Mammary epithelial cell (primary cell): ENCODE measurements at places on chromosomes 2 and 18.

DNA sequence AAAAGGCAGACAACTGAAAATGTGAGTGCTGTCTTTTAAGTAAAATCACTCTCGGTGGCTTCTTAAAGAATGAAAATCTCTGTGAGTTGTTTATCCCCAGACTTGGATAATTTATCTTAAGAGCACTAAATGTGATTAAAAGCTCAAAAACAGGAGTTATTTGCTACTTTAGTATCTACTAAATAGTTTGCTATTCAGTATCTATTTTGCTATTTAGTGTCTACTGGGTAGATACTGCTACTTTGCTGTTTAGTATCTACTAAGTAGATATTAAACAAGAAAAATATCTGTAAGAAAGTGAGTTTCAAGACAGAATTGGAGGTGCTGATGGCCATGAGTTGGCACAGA is 1.4 kb upstream of the KCNG3 start:
- DNase-seq: no peak

DNA sequence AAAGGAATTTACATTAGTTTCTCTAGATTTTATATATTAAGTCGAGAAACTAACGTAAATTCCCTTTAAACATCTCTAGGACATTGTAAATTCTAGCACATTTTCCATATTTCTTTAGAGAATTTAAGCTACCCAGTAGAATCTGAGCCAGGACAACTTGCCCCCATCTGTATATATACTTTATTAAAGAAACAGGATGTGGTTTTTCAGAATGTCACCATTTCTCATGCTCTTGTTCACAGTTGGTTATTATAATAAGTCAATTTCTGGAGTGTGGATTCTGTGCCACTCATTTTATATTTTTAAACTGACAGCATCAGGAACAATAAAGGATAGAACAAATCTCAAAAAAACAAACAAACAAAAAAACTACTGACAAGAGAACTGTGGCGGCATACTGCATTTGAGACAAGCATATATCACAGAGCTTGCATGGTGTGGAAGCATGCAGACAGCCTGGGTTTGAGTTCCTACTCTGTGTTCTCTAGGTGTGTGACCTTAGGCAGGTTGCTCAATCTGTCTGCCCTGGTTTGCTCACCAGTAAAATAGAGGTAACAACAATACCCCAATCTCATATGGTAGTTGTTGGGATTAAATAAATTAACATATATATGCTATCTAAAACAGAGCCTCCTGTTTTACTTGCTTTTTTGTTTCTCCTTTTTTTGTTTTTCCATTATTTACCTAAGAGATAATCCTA is 61.4 kb upstream of the DNER start:
- DNase-seq: no peak

DNA sequence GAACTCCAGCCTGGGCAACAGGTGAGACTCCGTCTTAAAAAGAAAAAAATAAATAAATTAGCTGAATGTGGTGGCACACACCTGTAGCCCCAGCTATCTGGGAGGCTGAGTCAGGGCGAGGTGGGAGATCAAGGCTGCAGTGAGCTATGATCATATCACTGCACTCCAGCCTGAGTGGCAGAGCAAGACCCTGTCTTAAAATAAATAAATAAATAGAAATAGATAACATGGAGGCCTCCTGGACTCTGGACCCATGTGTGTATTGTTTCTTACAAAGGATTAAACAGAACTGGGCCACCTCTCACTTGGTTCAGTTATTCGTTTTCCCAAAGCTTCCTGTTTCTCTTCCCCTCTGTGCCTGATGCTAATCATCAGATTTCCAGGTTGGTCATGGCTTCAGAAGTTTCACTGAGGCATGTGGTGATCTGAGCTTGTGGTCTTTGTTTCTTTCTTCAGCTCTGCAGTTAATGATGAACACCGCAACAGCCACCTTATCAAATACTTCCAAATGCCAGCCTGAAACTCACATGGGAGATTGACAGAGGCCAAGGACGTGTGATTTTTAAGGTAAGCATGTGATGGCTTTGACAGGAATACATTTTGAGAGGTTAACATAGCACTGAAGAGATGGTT is 83.3 kb upstream of the MAP4K4 start:
- no peak for DNase-seq

DNA sequence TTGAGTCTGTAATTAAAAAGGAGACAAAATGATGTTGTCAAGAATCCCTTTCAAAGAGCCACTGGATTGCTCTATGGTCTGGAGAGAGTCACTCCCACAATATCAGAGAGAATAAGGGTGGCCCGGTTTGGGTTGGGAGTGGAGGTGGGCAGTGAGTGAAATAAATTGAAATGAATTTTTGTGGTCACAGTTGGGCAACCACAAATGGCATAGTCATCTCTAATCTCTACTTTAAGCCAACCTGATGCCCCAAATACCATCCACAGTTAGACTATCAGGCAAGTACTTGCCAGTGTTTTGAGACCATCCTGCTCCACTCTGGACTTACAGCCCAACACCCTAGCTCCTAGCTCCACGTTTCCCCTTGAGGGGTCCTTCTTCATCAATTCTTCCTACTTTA is 559.7 kb downstream of the BCL11A start:
- DNase-seq: peak; percentile 27

DNA sequence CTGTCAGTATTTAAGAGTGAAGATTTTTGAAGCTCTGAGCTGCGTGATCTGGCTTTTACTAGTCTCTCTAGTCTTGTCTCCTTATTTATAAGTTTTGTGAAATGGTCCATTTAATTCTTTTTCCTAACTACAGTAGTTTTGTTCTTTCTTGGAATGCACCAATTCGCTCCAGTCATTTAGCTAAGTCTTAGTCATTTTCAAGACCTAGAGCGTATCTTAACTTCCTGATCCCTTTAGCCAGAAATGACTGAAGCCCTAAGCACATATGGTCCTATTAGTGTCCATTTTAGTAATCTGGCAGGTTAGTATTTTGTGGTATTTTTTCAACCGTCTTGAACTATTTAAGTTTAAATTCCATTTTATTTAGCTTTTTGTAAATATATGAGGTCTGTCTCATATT is 3.6 kb downstream of the BIRC6 start:
- no peak for DNase-seq

DNA sequence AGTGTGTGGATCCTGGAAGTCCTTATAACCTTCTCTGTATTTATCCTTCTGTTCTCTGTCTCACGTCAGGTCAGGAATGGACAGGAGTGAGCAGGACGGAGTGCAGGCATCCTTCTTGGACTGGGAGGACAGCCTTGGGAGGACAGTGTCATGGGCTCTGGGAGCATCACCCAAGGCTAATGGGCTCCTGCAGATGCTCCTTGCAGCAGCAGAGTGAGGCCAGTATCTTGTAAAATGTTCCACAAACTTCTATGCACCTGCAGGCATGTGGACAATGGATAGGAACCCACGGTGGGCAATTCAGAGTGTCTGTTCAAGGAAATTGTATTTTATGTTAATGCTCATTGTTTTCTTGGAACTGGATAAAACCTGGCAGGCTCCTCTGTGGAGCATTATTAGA is 176.2 kb downstream of the RNF144A start:
- DNase-seq: no peak

GRCh38 chr2:43225788-43226557 is 433 bp downstream of the ZFP36L2 start:
- DNase-seq: peak; percentile 76

DNA sequence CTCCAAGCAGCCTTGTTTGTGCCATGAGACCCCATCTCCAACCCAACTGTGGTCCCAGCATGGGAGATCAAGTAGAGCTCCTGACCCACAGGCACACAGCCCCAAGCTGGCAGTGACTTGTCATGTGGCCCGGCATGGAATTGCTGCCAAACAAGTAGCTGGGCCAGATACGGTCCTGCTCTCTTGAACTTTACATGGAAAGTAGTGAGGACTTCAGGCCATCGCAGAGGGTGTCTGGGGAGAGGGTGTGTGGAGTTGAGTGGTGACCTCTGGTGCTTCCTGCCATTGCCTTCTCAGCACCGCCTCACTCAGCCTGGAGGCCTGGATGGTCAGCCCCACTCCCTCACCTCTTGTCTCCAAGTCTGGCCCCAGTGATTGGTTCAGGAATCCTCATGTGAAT is 10.9 kb upstream of the SLC4A3 start:
- DNase-seq: no peak
